Stimulated activated CD4-positive, alpha-beta T cell treated with anti-CD3 and anti-CD28 coated beads, Interleukin-12 subunit alpha, Interleukin-12 subunit beta, amount 100 ng/mL, for 24 hours (primary cell): ENCODE measurements at places on chromosomes 12 and 14.

DNA sequence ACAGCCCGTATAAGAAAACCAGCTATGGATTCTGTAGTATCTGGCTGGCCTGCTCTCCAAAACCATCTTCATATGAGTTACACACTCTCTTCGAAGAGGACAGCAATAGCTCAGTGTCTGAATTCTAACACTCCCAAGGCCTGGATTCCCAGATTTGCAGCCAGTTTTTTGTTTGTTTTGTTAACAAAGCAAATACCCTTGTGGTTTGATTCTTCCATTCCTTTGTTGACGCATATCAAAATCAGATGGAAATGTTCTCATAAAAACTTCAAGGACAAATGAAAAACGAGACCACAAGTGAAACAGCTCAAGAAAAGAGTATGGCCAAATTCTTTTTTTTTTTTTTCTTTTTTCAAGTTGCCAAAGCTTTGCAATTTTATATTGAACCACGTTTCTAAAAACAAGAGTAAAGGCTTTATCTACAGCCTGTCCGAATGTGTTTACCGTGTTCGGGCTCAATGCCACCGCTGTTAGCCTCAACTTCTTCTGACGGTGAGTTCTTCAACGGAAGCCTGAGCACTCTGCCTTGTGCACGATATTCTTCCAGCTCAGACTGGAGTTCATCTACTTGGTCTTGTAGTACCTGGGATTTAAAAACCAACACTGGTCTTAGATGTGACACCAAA, 67.5 kb downstream of the NIN start:
- no peak for DNase-seq

- no peak for DNase-seq
These were observed 12.2 kb downstream of the PYM1 start for GRCh38 chr12:55915482-55915859.

DNA sequence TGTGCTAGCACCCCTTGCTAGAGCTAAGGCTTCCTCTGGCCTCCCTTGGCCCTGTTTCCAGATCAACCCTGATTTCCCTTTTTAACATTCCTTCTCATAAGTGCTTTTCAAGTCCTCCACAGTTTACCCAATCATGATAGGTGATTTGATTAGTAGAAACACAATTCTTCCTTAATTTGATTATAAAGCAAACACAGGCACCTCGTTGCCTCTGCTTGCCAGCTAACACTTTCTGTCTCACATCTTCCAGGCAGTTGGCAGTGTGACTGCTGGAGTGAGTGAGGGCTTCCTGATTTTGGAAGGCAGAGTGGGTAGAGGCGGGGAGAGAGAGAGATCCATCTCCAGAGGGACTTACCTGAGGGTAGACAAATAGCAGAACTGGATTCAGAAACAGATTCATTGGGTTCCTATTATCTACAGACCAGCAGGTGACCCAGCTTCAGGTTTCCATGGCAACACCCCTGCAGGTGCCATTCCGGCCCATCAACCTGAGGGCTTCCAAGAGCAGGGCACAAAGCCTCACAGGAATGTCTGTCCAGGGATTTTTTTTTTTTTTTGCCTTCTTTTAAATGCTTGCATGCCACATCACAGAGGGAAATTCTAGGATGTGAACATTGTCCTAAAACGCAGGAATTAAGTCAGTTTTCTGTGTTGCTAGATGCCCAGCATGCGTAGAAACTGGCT, 77.7 kb downstream of the PLXNC1 start:
- DNase-seq: no peak

DNA sequence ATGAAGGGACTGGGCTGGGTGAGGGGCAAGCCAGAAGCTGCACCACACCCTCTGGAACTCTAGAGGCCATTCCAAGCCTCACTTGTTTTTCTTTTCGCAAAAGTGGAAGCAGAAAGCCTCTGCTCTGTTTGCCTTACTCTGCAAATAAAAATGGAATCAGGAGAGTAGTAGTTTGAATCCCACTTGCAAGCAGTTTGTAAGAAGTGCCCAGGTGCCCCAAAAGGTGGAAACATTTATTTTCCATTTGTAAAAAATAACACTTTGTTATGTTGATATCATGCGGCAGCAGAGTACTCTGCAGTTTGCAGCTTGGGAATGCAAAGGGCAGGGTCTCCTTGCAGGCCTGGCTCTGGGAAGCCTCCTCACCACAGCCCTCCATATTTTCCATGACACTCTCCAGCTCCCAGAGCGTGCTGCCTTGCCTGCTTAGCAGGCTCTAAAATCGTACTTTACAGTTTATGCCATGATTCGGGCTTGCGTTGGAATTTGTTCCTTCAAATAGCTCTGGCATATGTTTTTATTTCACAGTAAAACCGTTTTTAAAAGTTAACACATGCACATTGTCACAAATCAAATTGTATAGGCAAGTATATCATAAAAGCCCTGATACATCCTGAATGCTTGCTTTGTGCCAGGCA, 20.0 kb downstream of the TUNAR start:
- no peak for DNase-seq

GRCh38 chr12:70557583-70558191, 79.5 kb downstream of the PTPRB start:
- no peak for DNase-seq

GRCh38 chr12:62813031-62813829, 121.7 kb downstream of the PPM1H start:
- DNase-seq: no peak
